ENCODE measurements at places on chromosomes 5 and 9. TPM values are rescaled to one million over a fixed set of nuclear protein-coding genes. Genes with fewer than 3 reads are reported as not detected.

Gene KIF4B
- not detected for total RNA-seq

Gene FGF10
- total RNA-seq = not detected

Gene CARTPT
- not detected for total RNA-seq

Gene FRRS1L
- total RNA-seq = 0.03 TPM

Gene IL33
- total RNA-seq = not detected

Gene NOP16
- total RNA-seq = 31.8 TPM

Gene C9orf50
- not detected for total RNA-seq

Gene PCDHA8
- total RNA-seq = 0.03 TPM

Gene FKTN
- total RNA-seq = 12.7 TPM

Gene ISOC1
- 12.7 TPM for total RNA-seq

- no peak for DNase-seq
Measured at GRCh38 chr5:157046041-157046440, 12.9 kb downstream of the HAVCR1 start.

DNA sequence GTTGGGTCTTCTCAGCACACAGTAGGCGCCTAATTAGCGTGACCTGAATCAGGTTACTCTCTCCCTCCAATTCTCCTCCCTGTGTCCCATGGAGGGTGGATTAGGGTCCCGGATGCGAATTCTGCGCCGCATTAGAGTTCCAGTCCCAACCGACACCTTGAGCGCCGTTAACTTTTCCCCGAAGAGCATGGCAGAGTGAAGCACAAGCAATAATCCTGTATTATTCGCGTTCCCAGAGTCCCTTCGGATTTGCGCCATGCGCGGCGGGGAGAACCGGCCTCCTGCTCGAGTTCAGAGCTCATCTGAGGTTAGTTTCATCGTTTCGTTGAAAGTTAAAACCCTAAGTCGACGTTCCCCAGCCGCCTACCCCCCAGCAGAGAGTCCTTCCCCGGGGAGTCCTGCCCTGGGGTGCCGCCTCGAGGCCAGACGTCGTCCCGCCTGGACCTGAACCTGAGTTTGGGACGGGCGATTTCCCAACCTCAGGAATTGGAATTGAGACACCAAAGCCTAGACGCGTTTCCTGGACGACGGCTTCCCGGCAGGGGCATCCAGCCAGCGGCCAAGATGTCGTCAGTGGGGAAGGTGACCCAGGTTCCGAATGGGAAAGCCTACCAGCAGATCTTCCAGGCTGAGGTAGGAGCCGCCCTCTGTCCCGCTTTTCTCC, at the start of gene CCDC180:
Gene CCDC180, plus strand, starts transcription at position 160 of the 664 bp plus-strand sequence. Its CDS starts 405 bp downstream, at position 565.
- DNase-seq = no peak

DNA sequence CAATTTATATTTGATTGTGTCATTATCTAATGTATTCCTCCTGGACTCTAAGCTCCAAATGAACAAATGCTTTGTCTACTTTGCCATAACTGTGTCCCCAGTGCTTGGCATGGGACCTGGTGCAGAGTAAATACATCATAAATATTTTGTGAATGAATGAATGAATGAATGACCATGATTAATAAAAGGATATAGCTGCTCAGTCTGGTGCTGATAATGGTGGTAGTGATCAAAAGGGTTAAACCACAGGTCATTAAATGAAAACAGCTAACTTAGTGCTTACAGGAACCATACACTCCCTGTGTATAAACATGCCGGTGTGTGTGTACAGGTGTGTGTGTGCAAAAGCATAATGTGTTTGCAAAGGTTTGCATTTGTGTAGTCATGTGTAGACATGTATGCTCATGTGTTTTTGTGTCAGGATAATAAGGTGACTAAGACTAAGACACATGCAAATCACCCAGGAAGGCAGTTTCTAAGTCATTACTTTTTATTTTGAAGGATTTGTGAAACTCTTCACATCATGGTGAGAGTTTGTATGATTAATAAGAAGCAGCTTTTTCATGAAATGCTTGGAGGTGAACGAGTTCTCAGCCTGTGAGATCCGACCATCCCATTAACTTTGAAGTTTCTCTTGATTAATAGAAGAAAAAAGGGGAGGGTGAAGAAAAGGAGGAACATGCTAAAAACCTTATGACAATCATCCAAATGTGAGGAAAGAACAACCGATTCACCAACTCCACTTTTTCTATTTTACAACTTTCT, 24.6 kb downstream of the SPARC start:
- no peak for DNase-seq

- DNase-seq = no peak
Measured at GRCh38 chr5:53678981-53679660, 118.7 kb downstream of the NDUFS4 start.

GRCh38 chr5:116097301-116097700, 12.5 kb downstream of the COMMD10 start:
- no peak for DNase-seq

DNA sequence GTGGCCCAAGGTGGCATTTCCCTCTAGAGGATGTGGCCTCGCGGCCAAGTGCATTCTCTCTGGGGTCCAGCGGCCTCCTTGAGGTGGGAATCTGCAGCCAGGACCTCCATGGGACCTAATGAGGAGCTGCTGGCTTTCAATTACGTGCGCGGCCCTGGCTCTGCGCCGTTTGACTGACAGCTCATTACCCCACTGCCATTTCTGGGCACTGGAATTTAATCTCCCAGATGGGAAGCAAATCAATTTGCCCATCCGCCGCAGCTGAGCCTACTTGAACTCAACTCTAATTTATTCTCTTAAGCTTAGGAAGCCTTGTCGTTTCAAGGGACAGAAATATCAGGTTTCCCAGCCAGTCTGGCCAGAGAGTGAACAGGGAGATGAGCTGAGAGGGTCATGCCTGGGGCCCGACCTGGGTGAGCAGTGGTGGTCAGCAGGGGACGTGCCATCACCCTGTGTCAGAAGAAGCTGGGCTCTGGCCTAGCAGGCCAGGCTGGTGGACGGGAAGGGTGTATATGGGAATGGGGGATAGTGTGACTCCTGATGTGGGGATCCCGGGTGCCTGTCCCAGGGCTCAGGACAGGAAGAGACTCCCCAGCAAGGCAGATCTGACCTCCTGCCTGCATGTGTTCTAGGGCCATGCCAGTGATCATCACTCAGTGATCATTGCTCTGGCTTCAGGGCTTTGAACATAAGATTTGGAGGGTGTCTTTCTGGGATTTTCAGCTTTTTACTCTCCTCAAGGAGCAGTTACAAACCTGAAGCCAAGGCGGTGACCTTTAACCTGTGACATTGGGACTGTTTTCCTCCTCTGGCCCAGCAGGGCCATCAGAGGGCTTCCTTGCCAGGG, 69.7 kb downstream of the MACROH2A1 start:
- no peak for DNase-seq

- no peak for DNase-seq
Measured at GRCh38 chr5:3353561-3353960, 242.1 kb upstream of the IRX1 start.

GRCh38 chr5:77563475-77563874, 71.4 kb upstream of the WDR41 start:
- DNase-seq = no peak

GRCh38 chr9:86790805-86791204, 156.5 kb downstream of the GAS1 start:
- DNase-seq = no peak

DNA sequence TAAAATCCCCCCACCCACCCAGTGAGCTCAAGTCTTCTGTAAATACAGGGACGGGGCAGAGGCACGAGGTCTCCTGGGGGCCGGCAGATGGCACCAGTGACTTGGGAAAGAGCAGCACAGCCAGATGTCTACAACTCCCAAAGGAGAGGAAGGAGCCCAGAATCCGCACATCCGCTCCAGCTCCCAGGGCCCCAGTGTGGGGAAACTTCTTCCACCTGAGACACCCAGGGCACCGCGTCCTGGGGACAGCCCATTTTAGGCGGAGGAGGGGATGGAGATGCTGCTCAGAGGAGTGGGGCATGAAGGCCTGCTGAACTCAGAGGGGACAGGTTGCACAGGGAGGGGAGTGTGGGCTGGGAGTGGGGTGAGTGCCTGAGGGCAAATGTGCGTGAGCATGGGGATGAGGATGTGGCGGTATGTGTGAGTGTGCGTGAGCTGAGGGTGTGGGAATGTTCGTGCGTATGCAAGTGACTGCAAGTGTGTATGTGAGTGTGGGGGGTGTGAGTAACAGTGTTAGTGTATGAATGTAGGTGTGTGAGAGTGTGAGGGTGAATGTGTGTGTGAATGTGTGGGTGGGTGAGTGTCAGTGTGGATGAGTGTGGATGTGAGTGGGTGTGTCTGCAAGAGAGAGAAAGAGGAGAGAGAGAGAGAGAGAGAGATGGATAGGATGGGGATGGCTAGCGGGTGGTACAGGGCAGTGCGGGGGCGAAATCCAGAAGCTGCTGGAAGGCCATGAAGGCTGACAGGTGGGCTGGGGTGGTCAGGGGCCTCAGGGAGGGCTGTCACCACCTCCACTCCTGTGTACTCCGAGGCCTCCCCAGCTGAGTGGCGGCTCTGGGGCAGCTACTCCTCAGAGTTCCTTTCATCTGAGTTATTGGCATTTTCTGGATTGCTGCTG, 63.5 kb downstream of the DUSP1 start:
- DNase-seq = peak; percentile 67

DNA sequence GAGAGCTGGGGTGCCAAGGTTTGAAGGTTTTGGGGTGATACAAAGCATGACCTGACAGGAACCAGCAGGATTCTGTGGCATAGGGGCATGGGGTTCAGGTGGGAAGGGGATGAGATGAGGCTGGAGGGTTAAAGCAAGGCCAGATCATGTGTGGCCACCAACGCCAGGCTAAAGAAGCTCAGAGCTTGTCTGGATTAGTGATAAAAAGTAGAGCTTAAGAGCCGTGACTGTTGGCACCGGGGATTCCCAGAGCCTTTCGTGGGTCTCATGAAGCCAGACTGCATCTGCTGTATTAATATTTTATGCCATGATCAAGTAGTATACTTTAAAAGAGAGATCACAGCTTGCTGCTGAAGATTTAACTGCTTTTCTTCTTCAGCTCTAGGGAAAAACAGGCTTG, 8.5 kb upstream of the GSN start:
- DNase-seq = no peak

GRCh38 chr5:157322581-157322980, 56.7 kb downstream of the CYFIP2 start:
- DNase-seq = no peak
